ENCODE measurements at places on chromosomes 5 and 9.
A peak's percentile ranks its signal among the peaks of the same experiment; 100 is the strongest.

DNA sequence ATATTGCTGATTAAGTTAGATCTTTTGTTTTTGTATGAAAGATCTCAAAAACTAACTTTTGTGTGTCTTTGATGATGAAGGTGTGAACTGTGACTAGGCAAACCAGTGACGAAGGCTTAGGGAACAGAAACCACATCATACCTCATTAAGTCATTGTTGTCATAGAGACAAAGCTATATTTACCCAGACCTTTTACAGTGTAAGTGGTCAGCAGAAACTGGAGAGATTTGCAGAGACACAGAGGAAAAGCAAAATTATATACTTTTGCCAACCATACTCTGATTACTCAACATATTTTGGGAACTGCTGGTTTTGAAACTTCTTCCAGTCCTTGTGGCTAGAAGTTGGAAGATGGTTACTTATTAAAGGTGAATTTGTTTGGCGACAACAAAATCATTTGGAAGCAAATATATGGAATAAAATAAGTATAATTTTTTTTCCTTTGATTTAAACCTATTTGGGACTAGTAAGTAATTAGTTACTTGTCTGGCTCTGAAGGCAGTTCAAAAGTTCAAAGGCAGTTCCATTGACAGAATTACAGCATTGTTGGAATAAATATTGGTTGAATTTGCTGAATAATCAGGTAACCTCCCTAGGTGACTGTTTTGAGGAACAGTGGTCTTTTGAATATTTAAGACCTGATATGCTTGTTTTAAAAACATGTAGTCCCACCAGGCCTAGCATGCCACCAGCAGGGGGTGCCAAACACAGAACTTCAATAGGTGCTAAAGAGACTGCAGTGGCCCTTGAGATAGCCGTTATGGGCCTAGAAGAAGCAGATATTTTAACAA, 103.8 kb downstream of the RPS23 start:
- DNase-seq, result peak; percentile 59

DNA sequence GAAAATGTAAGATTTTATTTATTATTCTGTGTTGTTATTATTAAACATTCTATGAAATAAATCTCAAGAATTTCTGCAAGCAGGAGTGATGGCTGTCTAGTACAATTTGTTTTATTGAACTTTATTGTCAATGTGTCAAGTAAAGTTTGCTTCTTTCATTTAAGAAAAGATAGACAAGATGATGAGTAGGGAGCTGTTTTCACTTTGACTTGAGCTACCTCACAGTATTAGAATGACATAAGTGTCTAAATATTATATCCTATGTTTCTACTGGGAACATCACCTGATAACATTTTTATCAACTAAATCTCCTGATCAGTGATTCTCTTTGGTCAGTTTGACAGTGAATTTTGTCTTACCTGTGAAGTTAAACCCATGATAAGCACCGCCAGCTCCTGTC, 12.7 kb upstream of the EDIL3 start:
- no peak for DNase-seq

DNA sequence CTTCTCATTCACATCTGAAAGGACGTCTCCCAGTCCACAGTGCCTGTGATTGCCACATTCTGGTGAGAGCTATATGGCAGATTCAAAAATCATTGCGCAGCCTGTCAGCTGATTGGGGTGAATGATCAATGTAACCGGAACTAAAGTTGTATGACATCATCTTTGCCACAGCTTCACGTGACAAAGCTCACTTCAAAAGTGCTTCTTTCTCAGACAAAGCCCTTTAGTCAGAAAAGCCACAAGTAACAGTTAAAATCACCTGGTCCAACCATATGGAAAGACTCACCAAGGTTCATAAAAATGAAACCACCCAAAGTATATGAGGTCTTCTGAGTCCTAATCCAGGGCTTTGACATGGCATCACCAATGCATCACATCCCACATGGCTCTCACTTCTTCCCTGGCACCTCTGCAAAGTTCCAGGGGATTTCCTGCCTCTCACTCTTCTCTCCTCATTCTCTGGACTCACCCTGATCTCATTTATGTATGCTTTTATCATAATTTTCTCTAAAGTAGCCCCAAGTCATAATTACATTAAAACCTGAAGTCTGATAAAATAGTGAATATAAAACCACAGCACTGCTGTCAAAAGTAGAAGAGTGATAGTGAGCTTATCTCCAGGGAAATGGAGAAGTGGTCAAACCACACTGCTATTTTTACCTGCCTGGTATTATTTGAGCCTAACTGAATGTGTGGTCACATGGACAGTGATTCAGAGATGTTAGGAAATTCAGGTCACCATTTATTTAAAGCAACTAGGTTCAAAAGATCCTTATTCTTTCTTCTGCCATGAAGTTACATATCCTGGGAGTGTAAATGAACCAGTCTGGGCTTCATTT, 193.1 kb upstream of the PTGER4 start:
- peak; percentile 32 for DNase-seq

- DNase-seq, result no peak
These were observed 11.9 kb upstream of the SHISAL2B start for GRCh38 chr5:64678374-64678773.

DNA sequence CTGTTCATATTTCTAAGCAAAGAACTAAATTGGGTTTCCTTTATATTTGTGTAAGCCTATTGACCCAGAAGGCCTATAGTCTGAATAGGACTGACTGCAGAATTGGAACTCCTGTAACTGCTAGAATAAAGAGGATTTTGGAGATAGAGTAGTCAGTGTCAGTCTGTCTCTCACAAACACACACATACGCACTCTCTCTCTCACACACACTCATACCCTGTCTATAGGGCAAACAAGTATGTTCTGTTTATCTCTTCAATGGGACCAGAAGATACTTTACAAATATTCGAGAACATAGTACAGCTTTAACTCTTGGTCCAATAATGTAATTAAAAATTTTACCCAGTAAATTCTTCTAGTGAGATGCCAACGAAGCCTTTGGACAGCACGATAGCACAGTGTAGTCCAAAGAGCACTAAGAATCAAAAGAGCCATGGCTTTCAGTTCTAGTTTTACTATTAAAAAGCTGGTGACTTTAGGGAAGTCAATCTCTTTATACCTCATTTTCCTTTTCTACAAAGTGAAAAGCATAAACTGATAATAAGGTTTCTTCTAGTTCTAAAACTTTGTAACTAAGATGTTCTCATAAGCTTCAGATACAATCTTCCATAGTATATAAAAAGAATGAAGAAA, 19.3 kb downstream of the ABHD17B start:
- no peak for DNase-seq

GRCh38 chr9:14924230-14925219, 14.3 kb upstream of the FREM1 start:
- DNase-seq, result no peak
